ENCODE measurements at places on chromosomes 11 and 22.

- DNase-seq = no peak
Measured at GRCh38 chr11:134662629-134663360, 250.8 kb upstream of the B3GAT1 start.

- no peak for DNase-seq
Measured at GRCh38 chr11:57095417-57095816, 86.3 kb upstream of the LRRC55 start.

- no peak for DNase-seq
Measured at GRCh38 chr11:102924851-102925380, 30.6 kb downstream of the MMP13 start.

- no peak for DNase-seq
Measured at GRCh38 chr11:48169717-48170116, 46.9 kb upstream of the OR4B1 start.

DNA sequence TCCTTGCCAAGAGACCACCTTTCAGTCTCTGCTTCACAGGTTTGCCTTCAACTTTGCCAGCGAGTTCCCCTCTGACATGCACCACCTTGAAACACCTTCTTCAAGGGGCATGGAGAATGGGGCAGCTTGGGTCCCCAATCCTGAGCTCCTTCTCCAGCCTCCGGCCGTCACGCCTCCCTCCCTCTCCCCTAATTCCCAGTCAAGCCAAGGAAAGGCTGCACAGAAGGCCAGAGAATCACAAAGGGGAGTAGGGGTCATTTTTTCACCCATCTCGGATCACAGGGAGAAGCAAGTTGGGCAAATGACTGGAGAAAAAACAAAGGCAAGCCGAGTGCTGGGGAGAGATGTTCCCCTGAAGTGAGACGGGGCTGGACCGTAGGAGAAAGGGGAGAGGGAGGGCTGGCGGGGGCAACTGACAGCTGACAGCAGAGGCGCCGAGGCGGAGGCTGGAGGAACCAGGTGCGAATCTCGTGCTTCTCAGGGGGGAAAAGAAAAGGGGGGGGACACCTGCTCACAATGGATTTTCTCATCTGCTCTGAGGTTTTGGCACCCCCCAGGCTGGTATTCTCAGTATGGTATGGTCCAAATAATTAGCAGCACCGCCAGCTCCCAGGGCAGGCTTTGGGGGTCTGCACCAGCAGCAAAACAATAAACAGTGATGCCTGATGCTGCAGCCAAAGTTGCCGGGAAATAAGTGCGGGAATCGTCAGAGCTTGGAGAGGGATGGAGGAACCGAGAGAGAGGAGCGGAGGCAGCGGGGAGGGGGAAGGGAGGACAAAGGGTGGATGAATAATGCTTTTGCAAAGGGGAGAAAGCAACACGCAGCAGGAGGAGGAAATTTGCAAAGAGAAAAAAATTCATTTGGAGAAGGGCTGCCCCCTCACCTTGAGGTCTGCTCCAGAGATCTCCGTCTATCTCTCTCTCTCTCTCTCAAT lies 644 bp downstream of the YPEL4 start:
- DNase-seq = no peak

GRCh38 chr11:132988411-132988810 lies 543.9 kb downstream of the OPCML start:
- DNase-seq = no peak

DNA sequence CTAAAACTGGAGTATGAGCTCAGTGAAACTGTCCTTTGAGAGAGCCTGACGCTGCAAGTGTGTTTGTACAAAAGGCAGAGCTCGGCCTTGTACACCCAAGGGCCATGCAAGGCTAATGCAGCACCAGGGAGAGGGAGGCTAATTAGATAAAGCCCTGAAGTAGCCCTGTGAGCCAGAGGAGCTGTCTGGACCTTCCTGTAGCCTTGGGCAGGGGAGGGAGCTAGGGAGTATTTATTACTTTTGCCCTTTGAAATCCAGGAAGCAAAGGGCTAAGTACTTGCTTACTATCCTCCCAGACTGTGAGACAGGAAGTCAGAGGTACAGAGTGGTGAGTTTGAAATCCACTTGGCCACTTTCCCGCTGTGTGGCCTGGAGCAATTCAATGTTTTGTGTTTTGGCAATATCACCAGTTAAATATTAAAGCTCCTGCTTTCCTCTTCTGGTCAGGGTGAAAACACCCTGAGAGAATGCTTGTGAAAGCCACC lies 10.2 kb upstream of the LDHA start:
- no peak for DNase-seq

DNA sequence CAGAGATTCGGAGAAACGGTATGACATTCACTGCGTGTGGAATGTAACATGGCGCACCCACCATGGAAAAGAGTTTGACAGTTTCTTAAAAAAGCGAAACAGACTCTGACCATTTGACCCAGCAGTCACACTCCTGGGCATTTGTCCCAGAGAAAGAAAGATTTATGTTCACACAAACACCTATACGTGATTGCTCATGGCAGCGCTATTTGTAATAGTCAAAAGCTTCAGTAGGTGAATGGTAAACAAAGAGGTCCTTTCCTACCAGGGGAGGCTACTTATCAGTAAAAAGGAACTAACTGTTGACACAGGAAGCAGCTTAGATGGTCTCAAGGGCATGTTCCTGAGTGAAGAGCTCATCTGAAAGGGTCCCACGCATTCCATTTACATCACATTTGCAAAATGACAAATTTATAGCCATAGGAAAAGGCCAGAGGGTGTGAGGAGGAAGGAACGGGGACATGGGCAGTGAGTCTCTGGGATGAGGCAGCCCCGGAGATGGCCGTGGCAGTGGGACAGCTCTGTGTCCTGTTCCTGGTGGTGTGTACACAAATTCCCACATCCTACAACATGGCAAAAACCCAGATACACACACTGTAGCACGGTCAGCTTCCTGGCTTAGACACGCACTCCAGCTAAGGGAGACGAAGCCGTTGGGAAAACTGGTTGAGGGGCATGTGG lies 14.6 kb upstream of the KRTAP5-6 start:
- no peak for DNase-seq

- no peak for DNase-seq
Measured at GRCh38 chr11:125694951-125695350, 14.3 kb upstream of the ACRV1 start.

DNA sequence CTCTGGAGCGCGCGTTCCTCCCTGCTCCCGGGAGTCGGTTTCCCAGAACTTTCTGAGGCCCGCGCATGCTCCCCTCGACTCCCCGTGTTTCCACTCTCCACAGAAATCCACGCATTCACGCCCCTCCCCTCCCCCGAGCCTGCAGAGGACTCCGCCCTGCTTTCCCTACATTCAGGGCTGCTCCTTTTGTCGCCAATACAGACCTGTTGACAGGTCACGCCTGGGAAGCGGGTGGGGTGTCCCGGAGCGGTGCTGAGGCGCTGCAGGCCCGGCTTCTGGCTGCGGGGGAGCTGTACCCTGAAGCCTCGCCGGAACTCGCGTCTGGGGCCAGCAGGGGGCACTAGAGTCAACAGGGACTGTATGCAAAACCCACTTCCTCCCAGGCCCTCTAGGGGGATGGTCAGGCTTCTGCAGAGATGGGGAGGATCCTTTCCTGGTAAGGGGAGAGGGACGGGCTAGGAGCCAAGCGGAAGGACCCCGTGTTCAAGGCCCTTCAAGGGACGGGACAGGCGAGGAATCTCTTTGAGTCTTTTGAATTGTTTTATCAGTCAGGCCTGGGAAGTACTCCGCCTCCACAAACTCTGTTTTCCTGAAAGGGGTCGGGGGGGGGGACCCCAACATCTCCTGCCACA lies at the start of gene PRAME:
Gene PRAME, minus strand, starts transcription at position 294 of the 632 bp plus-strand sequence. CDS start 2,433 bp downstream, outside the sequence.
- DNase-seq = peak; percentile 85
